Stimulated activated CD4-positive, alpha-beta T cell treated with anti-CD3 and anti-CD28 coated beads, Interleukin-15, amount 100 ng/mL, for 1 hour (primary cell): ENCODE measurements at places on chromosomes 1 and 21.

- no peak for DNase-seq
Measured at GRCh38 chr1:44834328-44834727, 8.7 kb downstream of the PTCH2 start.

- DNase-seq, result no peak
Measured at GRCh38 chr1:103283841-103284669, 175.7 kb upstream of the COL11A1 start.

DNA sequence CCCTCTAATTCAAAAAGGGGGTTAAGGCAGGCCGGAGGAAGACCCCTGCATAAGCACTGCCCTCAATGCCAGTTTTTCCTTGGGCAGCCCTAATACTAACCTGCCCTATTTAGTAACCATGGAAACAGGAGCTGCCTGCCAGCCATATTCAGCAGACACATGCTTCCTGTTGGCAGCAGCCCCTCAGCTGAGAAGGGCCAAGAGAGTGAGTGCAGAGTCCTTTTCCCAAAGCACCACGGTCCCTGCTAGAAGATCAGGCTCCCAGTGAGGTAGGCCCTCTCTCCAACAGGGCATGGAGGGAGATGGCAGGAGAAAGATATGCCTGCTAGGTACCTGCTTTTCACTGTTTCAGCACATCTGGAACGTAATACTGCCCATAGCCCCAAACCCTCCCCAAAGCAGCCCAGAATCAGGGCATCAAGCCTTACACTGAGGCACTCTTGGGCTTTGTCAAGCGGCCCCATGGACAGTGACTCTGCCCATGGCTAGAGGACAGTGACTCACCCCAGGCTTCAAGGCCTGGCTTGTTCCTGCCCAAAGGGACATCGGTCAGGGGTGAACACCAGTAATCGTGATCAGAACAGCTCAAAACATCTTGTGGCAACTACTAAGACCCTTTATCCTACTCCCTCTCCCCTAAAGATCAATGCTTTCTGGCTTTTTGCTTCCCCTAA lies 64.5 kb downstream of the BCAR3 start:
- no peak for DNase-seq

DNA sequence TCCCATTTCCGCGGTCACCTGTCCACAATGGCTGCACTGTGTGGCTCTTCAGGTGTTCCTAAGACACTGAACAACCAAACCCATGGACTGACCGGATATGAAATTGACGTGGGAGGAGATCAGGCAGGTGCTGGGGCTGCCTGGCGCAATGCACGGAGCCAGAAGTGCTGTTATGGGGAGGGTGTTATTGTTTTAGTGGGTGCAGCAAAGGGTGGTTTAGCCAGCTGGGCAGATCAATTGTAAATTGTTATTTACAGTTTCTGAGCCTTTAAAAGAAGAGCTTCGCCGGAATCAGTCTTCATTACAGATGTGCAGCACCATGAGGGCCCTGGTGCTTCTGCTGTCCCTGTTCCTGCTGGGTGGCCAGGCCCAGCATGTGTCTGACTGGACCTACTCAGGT lies at the start of gene CA6:
Gene CA6 (plus strand): TSS at position 301 of the 400 bp plus-strand sequence. CDS start 19 bp downstream, at position 320.
- no peak for DNase-seq

DNA sequence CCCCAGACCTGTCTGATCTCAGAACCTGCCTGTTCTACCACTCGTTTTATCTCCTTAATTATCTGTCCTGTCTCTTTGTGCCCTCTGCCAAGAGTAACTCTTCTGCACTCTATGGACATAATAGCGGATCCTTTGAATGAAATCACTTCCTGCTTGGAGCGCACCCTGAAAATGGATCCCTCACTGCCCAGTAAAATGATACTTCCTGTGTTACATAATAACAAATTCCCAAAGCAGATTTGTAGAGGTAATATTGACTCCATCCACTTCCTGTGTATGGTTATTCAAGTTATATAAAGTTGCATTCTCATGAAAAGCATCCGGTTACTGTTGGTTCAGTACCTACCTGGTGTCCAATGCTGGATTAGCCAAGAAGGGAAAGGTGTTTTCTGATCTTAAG lies 246.0 kb downstream of the TRABD2B start:
- DNase-seq, result no peak

GRCh38 chr1:58041621-58042020 lies 504.9 kb downstream of the OMA1 start:
- DNase-seq, result no peak

GRCh38 chr1:68673771-68674170 lies 176.9 kb upstream of the DEPDC1 start:
- no peak for DNase-seq

GRCh38 chr1:24085546-24085945 lies 26.4 kb downstream of the MYOM3 start:
- no peak for DNase-seq
